Immature natural killer cell (primary cell): ENCODE measurements at places on chromosomes 11 and 22.
A peak's percentile ranks its signal among the peaks of the same experiment; 100 is the strongest.

DNA sequence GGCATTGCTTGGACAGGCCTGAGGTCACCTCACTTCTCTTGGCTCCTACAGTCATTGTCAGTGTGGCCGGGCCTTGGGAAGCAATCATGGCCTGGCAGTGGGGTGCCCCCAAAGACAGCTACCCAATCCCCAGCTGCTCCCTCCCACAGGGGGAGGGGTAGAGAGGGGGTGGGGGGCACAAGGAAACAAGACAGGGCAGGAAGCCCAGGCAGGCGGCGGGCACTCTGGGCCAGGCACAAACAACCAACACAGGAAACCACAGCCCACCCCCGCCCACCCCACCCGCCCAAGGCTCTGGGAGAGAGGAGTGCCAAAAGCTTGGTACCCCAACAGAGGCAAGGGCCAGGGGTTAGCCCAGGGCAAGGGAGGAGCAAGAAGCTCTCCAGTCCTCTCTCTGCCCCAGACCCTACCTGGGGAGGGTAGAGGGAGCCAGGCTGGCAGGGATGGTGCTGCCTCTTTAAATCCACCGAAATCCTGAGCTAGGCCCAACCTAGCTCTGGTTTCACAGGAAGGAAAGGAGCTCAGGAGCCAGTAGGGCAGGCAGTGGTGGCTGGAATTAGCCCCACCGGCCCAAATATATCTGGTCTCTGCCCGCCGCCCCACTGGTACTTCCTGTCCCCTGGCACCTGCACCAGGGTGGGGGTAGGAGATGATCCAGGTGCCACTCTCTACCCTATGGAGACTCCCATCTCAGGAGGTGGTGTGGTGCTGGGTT is 12.2 kb downstream of the BCL9L start:
- peak; percentile 81 for DNase-seq

- no peak for DNase-seq
Observed at GRCh38 chr11:20066013-20066782, 94.1 kb downstream of the DBX1 start.

- no peak for DNase-seq
Observed at GRCh38 chr11:119993722-119994121, 144.2 kb downstream of the TRIM29 start.

DNA sequence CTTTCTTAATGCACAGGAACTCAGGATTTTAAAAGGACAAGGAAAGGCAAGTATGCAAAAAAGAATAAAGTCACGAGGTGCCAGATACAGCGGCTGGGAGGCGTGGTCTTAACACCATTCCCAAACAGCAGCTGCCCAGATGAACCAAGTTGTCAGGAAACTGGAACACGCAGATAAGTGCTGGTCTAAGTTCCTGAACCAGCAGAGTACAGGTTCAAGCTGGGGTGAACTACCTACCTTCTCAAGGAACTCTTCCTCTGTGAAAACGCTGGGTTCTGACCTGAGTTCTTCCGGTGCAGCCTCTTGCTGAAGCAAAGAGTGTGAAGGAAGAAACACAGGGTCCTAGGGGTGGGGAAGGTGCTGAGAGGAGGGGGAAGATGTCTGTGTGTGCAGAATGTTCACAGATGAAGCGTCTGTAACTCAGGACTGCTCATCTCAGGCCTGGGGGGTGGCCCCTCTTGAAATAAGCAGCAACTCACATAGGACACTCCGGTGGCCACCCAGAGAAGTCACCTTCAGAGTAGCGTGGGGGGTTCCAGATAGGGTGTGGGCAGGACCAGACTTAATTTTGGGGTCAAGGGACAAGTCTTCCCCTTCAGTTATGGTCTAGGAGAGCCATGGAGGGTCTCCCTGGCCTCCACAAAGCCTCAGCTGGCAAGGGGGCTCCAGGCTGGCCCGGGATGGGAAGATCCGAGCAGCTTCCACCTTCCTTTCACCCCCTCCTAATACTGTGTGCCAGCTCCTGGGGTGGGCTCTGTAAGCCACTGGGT is 3.2 kb downstream of the TPST2 start:
- DNase-seq, result peak; percentile 44

DNA sequence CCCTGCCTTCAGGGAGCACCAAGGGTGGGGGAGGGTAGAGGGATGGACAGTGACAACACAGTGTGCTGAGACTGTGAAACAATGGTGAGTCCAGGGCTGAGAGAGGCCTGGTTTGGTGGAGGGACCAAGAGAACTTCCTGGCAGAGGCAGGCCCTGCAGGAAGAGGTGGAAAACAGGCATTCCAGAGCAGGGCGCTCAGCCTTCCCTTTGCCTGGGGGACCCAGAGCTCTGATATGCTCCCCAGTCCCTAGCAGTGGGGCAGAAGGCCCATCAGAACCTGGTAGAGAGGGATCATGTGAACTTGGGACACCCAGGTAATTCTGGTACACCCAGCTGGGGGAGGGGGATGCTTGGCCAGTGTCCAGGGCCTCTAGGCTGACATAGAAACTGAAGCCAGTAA is 17.2 kb upstream of the UVRAG start:
- DNase-seq, result no peak

DNA sequence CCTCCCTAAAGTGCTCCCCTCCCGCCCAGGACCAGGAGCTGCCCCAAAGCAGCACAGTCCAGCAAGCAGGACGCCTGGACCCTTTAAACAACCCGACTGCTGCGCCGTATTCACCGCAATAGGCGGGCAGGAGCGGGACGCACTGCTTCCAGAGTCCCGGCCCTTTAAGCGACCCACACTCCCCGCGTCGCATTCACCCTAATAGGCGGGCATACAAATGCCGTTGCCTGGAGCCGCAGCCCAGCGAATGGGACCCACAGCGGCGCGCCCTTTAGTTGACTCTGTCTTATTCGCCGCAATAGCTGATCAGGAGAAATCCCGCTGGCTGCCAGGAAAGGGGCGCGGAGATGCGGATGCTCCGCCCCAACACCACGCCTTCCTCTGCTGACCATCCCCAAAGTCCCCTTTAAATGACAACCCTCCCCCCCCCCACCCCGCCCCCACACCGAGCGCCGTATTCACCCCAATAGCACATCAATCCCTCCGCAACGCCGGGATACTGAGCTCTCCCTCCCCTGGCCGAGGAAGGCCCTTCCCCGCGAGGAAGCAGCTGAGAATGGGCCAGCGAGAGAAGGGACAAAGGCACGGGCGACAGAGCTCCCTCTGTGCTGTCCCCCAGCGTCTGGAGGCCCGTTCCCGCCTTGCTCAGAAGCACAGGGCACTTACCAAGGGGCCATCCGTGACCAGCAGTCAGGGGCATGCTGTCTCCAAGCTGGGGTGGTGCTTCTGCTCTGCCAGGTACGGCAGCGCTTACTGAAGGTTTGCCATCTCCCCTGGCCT is 4.7 kb downstream of the OSBPL5 start:
- DNase-seq, result peak; percentile 49

DNA sequence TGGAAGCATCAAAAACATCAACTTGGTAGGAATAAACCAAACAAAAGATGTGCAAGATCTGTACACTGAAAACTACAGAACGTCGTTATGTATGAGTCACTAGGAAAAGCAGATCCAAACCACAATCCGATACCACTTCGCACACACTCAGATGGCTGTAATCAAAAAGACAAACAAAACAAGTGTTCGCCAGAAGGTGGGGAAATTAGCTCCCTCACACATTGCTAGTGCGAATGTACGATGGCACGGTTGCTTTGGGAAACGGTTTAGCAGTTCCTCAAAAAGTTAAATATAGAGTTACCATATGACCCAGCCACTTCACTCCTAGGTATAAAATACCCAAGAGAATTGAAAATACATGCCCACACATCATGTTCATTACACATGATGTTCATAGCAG is 14.8 kb upstream of the CARD10 start:
- DNase-seq, result no peak

GRCh38 chr22:39183991-39184585 is 31.6 kb upstream of the CBX7 start:
- DNase-seq, result no peak

DNA sequence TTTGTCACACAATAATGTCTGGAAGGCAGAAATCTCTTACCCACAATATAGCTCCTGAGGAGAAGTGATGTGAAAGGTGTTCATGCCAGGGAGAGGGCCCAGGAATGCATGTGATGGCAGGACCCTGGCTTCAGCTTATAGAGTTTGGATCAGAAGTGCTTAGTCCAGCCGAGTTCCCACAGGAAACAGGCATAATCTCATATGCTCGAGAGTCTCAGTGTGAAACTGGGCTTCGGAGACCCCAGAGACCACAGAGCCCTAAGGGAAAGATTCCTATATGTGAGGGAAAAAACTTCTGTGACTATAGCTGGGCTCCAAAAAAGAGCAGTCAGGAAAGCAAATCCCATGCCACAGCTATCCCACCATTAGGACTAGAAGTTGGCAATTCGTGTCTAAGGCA is at the start of gene OR52N5:
Gene OR52N5, minus strand, starts transcription at position 101 of the 400 bp plus-strand sequence. CDS start 4,721 bp downstream, outside the sequence.
- DNase-seq, result no peak

GRCh38 chr11:33266393-33267215 is 9.4 kb downstream of the HIPK3 start:
- no peak for DNase-seq

DNA sequence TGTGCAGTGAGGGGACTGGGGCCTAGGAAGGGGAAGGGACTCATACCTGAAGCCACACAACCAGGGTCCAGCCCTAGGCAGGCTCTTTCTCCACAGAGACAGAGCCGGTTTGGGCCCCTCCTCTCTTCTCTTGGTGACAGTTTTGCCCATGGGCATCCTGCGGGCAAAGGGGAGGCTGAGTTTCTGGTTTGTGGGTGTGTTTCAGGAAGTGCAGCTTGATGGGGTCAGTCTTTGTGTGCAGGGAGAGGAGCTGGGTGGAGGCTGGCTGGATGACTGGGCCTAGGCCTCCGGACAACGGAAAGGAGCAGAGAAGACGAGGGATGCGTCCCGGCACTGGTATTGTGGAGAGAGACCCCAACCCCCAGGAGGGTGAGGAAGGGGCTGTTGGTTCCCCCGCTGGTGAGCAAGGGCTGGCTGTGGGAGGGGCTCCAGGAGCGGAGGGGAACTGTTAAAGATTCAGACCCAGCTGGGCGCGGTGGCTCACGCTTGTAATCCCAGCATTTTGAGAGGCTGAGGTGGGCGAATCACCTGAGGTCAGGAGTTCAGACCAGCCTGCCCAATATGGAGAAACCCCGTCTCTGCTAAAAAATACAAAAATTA is 23.4 kb upstream of the CELSR1 start:
- no peak for DNase-seq

- DNase-seq, result no peak
Observed at GRCh38 chr11:206002-206384, 1.2 kb downstream of the BET1L start.

DNA sequence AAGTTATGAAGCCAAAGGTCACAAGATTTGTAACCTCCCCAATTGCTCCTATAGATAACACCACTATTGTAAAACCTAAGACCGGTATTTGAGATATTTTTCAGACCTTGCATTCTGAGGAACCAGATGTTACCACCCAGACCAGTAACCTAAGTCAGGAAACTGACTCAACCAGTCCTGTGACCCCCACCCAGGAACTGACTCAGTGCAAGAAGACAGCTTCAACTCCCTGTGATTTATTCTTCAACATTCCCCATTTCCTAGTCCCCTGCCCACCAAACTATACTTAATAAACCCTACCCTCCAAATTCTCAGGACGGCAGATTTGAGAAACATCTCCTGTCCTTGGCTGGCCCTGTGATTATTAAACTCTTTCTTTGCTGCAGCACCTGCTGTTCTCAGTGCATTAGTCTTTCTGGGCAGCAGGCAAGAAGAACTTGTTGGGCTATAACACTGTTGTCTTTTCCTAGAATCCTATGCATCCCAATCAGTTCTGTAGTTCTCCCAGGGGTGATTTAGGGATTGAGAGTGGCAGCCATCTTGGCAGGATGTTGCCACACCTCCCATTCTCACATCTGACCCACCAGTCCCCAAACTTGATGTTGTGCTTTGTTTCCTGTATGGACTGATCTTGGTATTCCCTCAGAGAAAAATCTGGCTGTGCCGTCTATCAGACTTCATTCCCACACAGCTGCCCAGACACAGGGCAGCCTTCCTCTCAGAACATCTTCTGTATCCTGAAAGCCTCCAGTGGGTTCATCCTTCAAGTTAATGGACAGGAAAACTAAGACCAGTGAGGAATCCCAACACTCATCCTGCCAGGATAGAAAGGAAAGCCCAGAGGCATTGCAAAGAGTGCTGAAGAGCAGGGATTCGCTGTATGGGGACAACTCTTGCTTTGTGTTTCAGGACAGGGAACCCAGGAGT is 104.0 kb downstream of the PDE2A start:
- DNase-seq, result peak; percentile 66

GRCh38 chr11:13423372-13423771 is 39.6 kb downstream of the BTBD10 start:
- no peak for DNase-seq

GRCh38 chr11:57711414-57712255 is at the start of gene MED19:
Gene MED19, minus strand, starts transcription at chr11:57712215. Its CDS starts 36 bp downstream, at chr11:57712179.
- DNase-seq, result peak; percentile 75

DNA sequence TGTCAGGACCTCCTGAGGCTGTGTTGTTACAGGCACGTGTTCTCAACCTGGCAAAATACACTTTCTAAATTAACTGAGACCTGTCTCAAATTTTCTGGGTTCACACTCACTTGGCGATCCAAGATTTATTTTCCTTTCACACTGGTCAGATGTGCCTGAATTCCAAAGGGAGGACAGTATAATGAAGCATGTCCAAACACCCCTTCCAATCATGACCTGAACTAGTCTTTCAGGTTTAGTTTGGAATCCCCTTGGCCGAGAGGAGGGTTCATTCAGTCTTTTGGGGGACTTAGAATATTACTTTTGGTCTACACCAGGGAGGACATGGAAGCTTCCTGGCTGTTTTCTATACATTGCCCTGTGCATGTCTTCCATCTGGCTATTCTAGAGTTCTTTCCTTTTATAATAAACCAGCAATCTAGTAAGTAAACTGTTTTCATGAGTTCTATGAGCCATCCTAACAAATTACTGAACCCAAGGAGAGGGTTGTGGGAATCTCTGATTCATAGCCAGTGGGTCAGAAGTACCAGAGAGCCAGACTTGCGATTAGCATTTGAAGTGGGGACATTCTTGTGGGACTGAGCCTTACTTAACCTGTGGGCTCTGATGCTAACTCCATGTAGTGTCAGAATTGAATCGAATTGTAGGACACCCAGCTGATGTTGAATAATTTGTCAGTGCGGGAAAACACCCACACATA is 14.8 kb upstream of the TMEM216 start:
- no peak for DNase-seq

GRCh38 chr11:106466521-106467080 is 389.1 kb downstream of the AASDHPPT start:
- no peak for DNase-seq

- DNase-seq, result no peak
Observed at GRCh38 chr11:80816966-80817365, 1376.1 kb upstream of the TENM4 start.

DNA sequence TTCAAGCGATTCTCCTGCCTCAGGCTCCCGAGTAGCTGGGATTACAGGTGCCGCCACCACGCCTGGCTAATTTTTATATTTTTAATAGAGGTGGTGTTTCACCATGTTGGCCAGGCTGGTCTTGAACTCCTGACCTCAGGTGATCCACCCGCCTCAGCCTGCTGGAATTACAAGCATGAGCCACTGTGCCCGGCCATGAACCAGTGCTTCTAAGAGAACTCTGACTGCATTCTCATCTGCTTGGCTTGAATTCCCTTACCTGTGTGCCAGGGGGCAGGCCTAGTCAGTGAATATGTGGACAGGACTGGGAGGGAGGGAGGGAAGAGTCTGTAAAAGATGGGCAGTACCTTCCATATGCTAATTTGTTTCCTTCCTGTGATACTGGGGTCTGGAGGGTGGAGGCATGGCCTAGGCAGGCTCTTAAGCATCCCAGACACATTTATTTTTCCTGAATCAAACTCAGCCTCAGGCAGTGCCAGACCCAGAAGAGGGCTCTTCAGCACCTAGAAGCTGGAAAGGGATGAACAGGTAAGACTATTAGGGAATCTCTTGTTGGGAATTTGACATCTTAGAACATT is 6.6 kb downstream of the RPS25 start:
- DNase-seq, result no peak

GRCh38 chr11:13261591-13262061 is 16.0 kb upstream of the BMAL1 start:
- DNase-seq, result no peak
